ENCODE measurements at places on chromosomes 2 and 18.

- DNase-seq, result peak; percentile 68
These were observed 54.2 kb downstream of the PDE1A start for GRCh38 chr2:182372661-182373060.

DNA sequence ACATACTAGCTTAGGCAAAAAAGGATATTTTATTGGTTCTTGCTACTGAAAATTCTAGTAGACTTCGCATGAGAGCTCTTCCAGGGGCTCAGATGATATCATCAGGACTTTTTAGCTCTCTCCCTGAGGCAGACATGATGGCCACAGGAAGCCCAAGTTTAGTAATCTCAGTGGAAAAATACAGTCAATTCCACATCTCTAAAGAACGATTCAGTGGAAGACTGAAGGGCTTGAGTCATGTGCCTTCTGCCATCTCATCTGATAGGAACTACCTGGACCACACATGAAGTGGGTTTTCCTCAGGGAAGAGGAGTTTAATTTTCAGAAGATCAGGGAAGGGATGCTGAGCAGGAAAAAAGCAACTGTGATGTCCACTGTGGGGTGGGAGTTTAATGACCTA is 117.3 kb downstream of the TTC27 start:
- DNase-seq, result no peak

DNA sequence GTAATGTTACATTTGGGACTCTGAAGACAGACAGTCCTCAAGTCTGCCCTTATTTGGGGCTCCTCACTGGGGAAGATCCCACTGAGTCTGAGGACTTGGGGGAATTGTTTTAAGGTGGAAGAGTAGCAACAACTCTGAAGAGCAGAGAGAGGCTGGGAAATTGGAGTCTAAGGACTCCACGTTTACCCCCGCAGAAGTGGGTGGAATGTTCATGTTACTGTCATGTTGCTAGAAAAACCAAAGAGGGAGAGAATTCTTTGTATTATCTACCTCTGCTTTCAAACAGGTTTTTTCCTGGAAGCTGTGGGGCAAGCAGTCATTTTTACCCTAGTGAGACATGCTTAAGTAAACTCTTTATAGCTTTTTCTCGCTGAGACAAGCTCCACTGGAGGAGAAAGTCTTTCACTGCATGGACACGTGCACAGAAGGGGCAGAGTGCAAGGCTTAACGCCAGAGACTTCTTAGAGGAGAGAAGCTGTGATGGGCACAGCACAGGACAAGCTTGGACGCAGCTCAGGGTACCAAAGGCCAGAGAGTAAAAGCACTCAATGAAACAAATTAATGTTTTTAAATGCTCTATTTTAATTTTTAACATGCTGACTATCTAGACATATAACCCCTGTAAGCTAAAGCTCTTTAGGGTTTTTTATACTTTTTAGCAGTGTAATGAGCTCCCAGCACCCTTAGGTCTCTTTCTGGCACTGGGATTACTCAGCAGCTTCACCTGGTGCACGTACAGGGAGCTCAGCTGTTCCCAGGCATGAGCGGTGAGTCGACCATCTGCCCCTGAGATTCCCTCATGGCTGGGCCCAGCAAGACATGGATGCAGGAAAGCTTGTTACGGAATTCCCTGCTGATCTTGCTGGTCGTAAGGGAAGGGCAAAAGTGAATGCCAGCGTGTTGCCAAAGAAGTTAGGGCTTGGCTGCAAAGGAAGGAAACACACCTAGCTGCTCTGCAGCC is 54.5 kb upstream of the BIN1 start:
- DNase-seq, result no peak

DNA sequence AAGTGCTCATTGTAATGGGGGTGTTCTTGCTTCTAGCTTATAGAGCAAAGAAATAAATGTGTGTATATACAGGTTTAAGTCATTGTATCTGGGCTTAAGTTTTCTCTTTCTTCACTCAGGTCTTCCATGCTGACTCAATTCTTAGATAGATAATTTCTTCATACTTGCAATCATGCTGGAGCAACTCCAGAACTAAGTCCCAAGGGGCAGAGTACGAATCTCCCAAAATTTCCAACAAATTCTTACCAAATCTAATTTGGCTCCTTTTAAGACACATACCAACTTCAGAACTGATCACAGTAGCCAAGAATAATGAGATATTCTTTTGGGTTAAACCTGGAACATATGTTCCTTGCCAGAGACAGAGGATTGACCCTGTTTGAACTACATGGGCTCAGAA is 4.3 kb upstream of the SPAG16 start:
- no peak for DNase-seq

DNA sequence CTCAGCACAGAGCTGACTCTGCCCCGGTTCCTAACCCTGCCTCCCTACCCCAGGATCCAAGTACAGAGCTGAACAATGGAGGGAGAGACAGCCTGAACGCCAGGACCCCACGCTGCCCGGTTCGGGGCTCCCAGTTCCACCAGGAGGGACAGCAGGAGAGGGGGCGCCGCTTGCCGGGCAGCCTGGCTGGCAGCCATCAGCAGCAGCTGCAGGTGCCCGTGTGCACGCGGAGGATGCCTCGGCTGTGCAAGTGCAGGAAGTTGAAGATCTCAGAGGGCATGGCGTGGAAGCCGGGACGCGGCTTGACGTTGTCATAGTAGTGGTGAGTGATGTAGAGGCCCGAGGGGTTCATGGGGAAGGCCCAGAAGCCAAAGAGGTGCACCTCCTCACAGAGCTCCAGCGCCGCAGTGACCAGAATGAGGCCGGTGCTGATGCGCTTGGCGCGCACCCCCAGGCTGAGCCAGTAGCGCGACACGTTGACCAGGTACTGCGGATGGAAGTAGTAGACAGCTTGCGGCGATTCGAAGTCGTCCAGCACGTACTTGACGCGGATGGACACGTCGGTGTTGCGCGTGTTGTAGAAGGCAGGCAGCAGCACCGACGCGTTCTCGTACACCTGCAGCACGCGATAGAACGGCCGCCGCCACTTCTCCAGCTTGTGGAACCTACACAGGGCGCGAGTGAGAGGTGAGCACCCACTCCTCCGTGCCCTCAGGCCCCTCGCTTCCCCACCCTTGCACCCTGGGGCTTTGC is 23.0 kb upstream of the LOXHD1 start:
- no peak for DNase-seq

GRCh38 chr2:72077702-72078169 is 69.9 kb downstream of the CYP26B1 start:
- no peak for DNase-seq

- DNase-seq, result no peak
These were observed 51.7 kb upstream of the CCDC85A start for GRCh38 chr2:56132138-56132537.

GRCh38 chr2:207970147-207970825 is 55.0 kb downstream of the PLEKHM3 start:
- no peak for DNase-seq

- no peak for DNase-seq
These were observed 8.2 kb upstream of the GPR17 start for GRCh38 chr2:127637725-127638252.

DNA sequence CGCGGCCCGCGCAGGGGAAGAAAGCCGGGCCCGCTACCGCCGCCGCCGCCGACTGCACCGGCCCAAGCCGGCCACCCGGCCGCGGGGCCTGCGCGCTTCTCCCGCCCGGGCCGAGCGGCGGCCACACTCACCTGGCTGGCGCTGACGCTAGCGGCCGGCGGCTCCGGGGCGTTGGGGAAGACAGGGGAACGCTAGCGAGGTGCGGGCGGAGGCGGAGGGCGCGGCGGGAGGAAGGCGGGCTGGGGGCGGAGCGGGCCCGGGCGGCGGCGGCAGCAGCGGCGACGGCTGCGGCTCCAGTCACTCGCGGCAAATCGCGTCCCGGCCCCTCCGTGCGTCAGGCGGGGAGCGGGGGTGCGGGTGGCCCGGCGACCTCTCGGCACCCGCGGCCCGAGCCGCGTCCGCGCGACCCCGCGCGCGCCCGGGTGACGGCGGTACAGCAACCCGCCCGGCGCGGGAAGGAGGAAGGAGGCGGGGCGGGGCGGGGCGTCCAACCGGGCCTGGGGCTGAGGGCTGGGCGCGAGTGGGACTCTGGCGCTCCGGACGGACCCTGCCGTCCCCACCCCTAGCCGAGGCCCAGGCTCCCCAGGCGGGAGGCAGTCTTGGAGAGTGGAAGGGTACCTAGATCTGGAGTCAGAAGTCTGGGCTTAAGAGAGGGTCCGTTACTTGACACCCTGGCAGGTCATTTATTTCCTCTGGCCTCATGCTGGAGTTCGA is at the start of gene SESTD1:
Gene SESTD1 (minus strand): TSS at position 465 of the 714 bp plus-strand sequence. CDS start 72,991 bp downstream, outside the sequence.
- DNase-seq, result no peak

GRCh38 chr2:177689623-177690022 is 297.1 kb downstream of the AGPS start:
- DNase-seq, result no peak

- DNase-seq, result no peak
These were observed 412.5 kb downstream of the LRATD1 start for GRCh38 chr2:15045054-15045453.

GRCh38 chr18:36471393-36471792 is 173.9 kb downstream of the FHOD3 start:
- no peak for DNase-seq

DNA sequence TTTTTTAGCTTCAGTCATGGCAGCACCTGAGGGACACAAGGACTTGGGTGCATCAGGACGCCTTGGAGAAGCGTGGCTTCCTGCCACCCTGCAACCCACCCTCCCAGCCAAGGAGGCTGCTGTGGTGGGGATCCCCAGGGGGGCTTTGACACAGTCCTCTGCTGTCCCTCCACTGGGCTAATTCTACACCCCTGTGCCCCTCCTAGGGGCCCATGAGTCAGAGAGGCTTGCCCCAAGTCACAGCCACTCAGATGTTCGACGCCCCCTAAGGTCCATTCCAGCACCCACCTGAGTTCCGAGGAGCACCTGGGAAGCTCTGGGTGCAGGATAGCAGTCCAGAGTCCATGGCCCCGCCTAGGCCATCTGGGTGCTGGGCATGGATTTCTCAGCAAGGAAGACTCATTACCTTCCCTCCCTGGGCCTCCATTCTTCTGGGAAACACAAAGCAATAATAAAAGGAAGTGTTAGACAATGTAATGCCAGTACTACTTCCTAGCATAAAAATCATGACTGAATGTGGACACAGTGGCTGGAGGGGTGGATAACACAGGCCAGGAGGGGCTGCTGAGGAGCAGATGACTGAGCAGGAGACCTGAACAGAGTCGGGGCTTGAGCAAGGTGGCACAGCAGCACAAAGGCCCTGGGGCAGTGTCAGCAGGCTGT is 3.7 kb downstream of the ALPG start:
- DNase-seq, result no peak

DNA sequence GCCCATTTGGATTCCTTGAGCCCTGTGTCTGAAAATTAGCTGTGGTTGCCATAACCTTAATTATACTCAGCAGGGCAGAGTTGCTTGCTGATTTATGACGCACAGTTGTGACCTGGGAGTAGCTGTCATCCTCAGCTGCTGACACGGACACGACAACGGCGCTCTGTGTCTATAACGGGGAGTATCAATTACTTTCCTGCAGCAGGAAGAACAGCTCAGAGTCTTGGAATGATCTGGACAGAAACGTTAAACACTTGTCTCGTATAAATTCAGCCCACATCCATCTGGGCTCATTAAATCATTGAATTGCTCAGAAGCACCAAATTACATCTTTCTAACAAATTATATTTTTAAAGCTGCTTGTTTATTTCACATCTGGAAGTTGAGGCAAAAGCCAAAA is 116.3 kb downstream of the SEPTIN10 start:
- DNase-seq, result no peak

DNA sequence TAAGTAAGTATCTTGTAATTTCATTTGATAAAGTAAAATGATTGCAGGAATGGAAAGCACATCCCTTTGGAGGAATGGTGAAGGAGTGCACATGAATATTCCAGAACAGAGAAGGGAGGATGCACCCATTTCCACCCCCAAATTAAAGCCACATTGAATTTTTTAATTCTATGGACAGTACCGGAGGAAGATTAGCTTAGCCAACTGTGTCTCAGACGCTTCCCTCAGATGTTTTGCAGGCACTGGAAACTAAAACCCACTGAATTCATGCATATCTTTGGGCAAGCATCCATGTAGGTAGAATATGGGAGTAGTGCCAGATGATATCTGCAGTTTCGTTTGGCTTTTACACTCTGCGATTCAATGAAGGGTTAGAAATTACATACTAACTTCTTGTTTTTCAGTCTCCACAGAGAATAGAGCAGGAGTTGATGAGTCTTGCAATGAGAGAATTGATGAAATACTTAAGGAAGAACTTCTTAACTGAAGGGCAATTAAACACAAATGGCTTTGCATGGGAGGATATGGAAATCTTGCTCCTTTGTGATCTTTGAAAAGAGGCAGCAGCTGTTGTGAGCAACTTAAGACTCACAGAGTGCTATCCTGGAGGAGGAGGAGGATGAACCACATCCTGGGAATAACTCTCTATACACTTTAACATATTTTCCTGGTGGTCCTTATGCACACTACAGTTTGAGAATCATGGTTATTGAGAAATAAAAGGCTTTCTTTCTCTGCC is 71.7 kb upstream of the MYO3B start:
- no peak for DNase-seq

- no peak for DNase-seq
These were observed 67.7 kb downstream of the SLC8A1 start for GRCh38 chr2:40384233-40384632.

- DNase-seq, result no peak
These were observed 1859.7 kb upstream of the CELF4 start for GRCh38 chr18:39425172-39425850.

DNA sequence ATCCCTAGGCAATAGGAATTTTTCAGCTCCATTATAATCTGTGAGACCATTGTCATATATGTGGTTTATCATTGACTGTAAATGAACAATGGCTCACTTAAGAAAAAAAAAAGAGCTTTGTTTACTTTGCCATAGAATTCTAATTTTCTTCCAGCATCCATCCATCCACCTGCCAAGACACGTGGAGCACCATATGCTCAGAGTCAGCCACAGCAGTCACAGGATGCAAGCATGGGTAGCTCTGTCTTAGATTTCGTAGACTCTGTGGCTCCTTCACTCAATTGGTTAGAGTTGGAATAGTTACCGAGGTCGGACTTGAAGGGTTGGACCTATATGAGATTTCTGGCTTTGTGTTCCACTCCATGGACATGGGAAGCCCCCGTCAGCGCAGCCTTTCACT is 75.6 kb downstream of the COA5 start:
- no peak for DNase-seq

DNA sequence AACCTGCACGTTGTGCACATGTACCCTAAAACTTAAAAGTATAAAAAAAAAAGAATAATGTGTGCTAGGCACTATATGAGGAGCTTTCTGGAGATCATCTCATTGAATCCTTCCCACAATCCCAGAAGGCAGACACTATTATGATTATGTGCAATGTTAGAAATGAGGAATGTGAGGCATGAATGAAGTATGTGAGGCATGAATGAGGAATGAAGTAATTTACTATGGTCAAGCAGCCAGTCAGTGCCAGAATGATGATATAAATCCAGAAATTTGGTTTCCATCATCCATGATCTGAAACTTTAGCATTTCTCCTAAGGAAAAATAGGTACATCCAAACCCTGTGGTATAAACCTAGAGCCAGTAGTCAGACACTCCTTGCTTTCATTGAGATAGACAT is 42.0 kb downstream of the CCDC148 start:
- DNase-seq, result no peak

GRCh38 chr2:160411167-160411566 is 82.4 kb downstream of the RBMS1 start:
- no peak for DNase-seq
